ENCODE measurements at places on chromosomes 5 and 9. TPM values are rescaled to one million over a fixed set of nuclear protein-coding genes. Genes with fewer than 3 reads are reported as not detected.

The PHYKPL gene
- total RNA-seq = 6.4 TPM

The IGIP gene
- 0.96 TPM for total RNA-seq

The PCDHGB7 gene
- total RNA-seq = 0.07 TPM

The NLN gene
- total RNA-seq = 61.3 TPM

The MZB1 gene
- total RNA-seq = not detected

The EFNA5 gene
- total RNA-seq = 20.8 TPM

The ITK gene
- total RNA-seq = 0.19 TPM

The C5orf52 gene
- total RNA-seq = not detected

The ESM1 gene
- not detected for total RNA-seq

The FOXD4 gene
- total RNA-seq = 0.37 TPM

The PCDHGA6 gene
- 0.13 TPM for total RNA-seq

The FOXD4L5 gene
- total RNA-seq = not detected

The PDE6A gene
- total RNA-seq = 0.08 TPM

The RARS1 gene
- total RNA-seq = 93.8 TPM

The CKMT2 gene
- not detected for total RNA-seq

The QRFP gene
- not detected for total RNA-seq

The TRIM23 gene
- 8.2 TPM for total RNA-seq

The FAM221B gene
- not detected for total RNA-seq

The TRPM3 gene
- not detected for total RNA-seq

The TLX3 gene
- not detected for total RNA-seq

The NOXA1 gene
- 1.0 TPM for total RNA-seq

The ANKRD20A1 gene
- 0.28 TPM for total RNA-seq

The ST8SIA4 gene
- 0.30 TPM for total RNA-seq

The GDNF gene
- total RNA-seq = 0.06 TPM

The DOCK8 gene
- total RNA-seq = 0.32 TPM

The MYMK gene
- total RNA-seq = not detected

The TENT4A gene
- total RNA-seq = 23.4 TPM

The PCDH1 gene
- total RNA-seq = 1.7 TPM

The LCN9 gene
- not detected for total RNA-seq

The CDC20B gene
- 0.16 TPM for total RNA-seq

The TMC1 gene
- 0.05 TPM for total RNA-seq

The CCDC180 gene
- total RNA-seq = 0.86 TPM

The ZFAND5 gene
- total RNA-seq = 141 TPM

The ENTPD2 gene
- total RNA-seq = 1.2 TPM

The NRG2 gene
- total RNA-seq = 1.7 TPM

The SHISAL2B gene
- not detected for total RNA-seq

The C6 gene
- not detected for total RNA-seq

The OR1J2 gene
- total RNA-seq = not detected

The CTSV gene
- total RNA-seq = 15.2 TPM

The SLC6A7 gene
- not detected for total RNA-seq

The RANBP17 gene
- total RNA-seq = 3.1 TPM

The STPG3 gene
- total RNA-seq = not detected

The TRIM32 gene
- 23.2 TPM for total RNA-seq

The IL31RA gene
- 2.0 TPM for total RNA-seq

The SLC4A9 gene
- total RNA-seq = 0.01 TPM

Data from A549 treated with CpdA at 1 μM for 4 hours (cell line).